SIG-M5 (cell line): ENCODE measurements at places on chromosomes 3 and 15.

- no peak for DNase-seq
These were observed 57.3 kb downstream of the FRMD5 start for GRCh38 chr15:44137750-44138149.

GRCh38 chr3:186551387-186551786 lies 7.2 kb upstream of the CRYGS start:
- DNase-seq = no peak

- DNase-seq = no peak
These were observed 49.4 kb downstream of the EXOG start for GRCh38 chr3:38545550-38545949.

DNA sequence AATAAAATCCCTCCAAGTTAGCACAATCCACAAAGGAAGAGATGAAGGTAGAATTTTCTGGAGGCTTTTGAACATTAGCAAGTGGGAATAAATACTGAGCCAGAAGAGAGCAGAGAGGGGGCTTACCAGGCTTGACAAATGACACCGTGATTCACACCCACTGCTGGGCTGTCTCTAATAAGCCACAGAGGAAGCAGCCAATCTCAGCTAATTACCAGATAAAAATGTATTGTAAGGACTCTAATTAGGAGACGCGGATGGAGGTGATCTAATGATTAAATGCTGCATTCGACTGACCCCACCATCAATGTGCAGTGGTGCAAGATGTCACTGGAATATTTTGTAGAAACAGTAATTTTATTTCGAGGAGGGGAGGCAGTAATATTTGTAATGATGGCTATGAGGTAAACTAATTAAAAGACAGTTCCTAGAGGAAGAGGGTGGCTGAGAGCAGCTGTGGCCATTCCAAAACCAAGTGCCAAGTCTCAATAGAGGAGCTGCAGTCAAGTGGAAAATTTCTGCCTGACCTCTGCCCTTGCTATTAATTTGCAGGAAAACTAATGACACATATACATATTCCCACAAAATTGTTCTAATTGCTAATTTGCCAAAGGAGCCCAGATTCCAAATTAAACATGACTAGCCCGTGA lies 602.2 kb downstream of the FOXP1 start:
- DNase-seq = no peak

GRCh38 chr3:57048052-57048671 lies 12.3 kb upstream of the SPATA12 start:
- no peak for DNase-seq

DNA sequence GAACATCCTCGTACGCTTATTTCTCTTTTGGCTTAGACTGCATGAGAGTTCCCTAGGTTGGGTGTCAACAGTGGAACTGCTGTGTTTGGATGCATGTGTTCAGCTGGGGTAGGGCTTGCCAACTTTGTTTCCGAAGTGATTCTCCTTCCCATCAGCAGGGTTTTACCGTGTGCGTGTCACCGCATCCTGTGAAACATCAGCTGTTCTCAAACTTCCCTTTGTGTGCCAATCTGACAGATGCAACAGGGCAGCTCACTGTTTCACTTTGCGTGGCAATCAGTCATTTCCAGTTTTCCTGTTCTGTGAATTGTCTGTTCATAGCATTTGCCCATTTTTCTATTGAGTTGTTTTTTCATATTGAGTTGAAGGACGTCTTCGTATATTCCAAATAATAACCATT lies 218.8 kb downstream of the VPS13C start:
- no peak for DNase-seq

DNA sequence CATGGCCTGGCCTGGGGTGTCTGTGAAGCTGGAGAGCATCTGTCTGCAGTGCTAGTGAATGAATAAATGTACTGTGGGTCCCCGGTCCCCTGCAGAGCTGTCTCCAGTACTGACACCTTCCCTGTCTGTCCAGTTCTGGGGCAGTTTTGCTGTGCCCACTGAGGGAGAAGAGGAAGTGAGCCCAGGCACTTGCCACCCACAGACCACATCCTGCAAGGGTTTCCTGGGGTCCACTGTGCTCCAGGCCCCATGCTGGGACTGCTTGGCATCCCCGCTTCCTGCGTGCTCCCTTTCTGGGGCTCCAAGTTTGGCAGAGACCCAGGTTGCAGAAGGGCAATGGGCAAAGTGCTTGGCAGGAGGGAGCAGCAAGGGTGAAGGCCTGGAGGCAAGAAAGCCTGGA lies 4.9 kb upstream of the SLC6A6 start:
- no peak for DNase-seq

GRCh38 chr15:90547540-90547939 lies 17.8 kb downstream of the CRTC3 start:
- no peak for DNase-seq

DNA sequence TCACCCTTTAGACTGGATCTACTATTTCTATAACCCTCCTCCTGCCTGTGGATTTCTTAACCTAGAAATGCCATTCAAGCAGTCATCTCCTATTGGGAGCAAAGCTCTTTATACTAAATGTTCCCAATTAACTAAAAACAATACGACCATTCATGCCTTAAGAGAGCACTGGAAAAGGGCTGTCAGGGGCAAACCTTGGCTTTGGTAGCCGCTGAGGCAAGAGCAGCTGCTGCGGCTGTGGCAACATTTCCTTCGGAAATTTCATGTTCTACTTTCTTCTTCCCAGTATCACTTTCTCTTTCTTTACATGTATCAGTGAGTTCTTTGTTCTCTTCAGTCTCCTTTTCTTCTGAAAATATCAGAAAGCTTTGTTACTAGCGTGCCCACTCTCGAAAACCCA lies 56.3 kb upstream of the CSPG5 start:
- DNase-seq = no peak
